Naive thymus-derived CD4-positive, alpha-beta T cell (primary cell): ENCODE measurements at places on chromosomes 12 and 14.
A peak's percentile ranks its signal among the peaks of the same experiment; 100 is the strongest.

GRCh38 chr14:71372411-71372838 is 465.2 kb downstream of the PCNX1 start:
- no peaks in the 10 kb centered on the region for H3K4me1 ChIP-seq
- no peaks in the 10 kb centered on the region for H3K36me3 ChIP-seq
- no peak overlapping the region for H3K4me3 ChIP-seq

DNA sequence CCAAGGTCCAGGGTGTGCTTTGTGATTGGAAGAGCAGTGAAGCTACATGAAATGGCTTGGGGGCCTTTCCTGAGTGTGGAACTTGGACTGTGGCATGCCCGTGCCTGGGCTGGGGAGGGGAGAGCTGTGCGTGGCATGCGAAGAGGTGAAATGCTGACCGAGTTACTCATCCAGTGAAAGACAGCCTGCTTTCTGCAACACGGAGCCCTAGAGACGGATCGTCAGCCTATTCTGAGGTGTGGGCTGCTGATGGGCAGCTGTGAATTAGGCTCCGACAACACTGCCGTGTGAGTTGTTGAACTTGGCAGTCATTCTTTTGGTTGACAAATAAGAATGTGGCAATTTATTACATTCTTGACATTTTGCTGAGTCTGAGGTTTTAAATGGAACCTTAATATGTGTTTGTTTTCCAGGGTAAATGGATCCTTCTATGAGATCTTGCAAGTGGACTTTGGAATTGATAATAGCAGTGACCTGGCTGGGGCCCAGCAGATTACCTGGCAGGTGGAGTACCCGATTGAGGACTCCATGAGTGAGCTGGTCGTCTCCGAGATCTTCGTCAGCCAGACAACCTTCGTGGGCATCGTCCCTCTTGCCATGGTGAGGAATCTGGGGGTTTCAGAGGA is 453.9 kb downstream of the AACS start:
- no peaks in the 10 kb centered on the region for H3K4me1 ChIP-seq
- H3K27ac ChIP-seq, result no peak overlapping the region
- no peak for DNase-seq
- H3K4me3 ChIP-seq, result no peak overlapping the region

DNA sequence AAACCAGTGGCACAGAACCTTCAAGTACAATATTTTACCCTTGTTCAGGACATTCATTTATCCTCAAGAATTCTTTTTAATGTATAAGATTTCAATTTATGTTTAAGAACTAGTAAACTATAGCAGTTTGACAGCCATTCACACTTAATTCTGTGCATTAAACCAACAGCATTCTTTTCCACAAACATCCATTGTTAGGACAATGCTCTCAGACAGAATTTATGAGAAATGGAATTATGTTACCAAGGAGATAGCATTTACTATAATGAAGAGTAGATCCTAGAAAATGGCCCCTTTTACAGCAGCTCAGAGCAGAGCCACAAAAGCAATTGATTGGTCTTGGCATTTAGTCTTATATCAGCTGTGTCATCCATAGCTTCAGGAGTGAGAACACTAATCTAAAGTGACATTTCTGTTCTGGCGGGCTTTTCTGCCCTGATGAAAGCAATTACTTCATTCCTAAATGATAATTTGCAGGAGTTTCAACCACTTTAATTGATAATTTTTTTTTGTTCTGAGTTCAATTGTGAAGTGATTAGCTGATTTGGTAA is 268.9 kb downstream of the NPAS3 start:
- H3K4me1 ChIP-seq, result no peaks in the 10 kb centered on the region
- DNase-seq, result no peak
- no peak overlapping the region for H3K27ac ChIP-seq

DNA sequence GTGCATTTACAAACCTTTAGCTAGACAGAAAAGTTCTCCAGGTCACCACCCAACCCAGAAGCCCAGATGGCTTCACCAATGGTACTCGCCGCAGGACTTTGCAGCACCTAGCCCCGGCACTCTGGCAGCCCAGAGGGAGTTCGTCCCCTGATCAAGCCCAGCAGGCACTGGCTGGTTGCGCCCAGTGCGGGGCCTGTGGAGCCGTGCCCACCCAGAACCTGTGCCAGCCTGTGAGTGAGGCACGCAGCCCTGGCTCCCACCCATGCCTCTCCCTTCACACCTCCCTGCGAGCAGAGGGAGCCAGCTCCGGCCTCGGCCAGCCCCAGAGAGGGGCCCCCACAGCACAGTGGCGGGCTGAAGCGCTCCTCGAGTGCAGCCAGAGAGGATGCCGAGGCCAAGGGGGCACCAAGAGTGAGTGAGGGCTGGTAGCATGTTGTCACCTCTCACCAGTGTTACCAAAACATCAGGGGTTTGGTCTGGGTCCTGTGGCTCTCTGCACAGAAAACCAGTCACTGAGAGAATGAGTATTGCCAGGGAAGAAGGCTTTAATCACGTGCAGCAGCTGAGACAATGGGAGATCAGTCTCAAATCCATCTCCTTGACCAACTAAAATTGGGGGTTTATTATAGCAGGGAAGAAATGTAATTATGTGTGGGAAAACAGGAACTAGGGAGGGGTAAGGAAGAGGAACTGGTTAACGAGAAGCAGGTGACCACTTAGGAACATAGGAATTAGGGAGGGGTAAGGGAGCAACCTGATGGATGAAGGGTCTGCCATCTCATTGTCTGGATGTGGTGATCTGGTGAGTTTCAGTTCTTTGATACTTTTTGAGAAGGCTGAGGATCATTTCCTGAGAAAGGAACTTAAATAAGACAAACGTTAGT is 151.3 kb downstream of the NUBPL start:
- no peaks in the 10 kb centered on the region for H3K36me3 ChIP-seq
- no peak overlapping the region for H3K27ac ChIP-seq
- H3K4me1 ChIP-seq, result no peaks in the 10 kb centered on the region
- H3K27me3 ChIP-seq, result no peaks in the 10 kb centered on the region
- DNase-seq, result no peak

DNA sequence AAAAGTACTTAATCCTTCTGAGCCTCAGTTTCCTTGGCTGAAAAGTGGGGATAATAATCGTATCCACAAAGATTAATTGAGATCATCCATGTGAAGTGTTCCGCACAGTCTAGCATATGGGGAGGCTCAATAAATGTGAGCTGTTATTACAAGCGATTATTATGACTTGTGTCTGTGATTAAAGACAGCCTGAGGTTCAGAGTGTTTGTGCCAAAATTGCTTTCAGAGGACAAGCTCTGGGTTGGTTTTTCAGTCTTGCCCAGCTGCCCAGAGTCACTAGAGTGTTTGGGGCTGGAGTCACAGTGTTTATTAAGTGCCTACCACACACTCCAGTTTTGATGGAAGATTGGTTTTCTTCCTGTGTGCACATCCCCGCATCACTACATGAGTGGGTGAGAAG is 53.5 kb downstream of the NTF3 start:
- H3K36me3 ChIP-seq, result no peaks in the 10 kb centered on the region
- H3K27me3 ChIP-seq, result no peaks in the 10 kb centered on the region
- H3K27ac ChIP-seq, result no peak overlapping the region
- H3K4me1 ChIP-seq, result no peaks in the 10 kb centered on the region
- DNase-seq, result no peak

GRCh38 chr12:50039151-50039835 is 14.0 kb upstream of the RACGAP1 start:
- H3K27ac ChIP-seq, result no peak overlapping the region
- no peaks in the 10 kb centered on the region for H3K36me3 ChIP-seq

- peak; percentile 26 for DNase-seq
- H3K4me1 ChIP-seq, result peaks cover 54% of the 10 kb centered on the region
- H3K27ac ChIP-seq, result peak overlapping the region; percentile 86
- peaks cover 22% of the 10 kb centered on the region for H3K36me3 ChIP-seq
Measured at GRCh38 chr12:31959701-31960391, 631 bp downstream of the RESF1 start.

DNA sequence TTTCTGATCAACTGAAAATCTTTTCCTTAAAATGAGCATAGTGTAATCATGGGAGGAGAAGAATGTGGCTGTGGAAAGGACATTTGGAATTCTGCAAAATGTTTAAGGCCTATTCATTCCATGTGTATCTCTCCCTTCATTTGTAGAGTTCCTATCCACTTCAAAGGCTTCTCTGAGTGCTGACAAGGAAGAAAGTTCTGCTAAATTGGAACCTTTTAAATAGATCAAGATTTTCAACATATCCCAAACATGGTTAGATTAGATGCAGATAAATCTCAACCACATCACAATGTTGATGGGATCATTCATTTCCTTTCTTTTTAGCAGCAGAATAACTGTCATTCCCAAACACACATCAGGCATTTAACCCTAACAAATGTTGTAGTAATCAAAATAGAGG is 28.4 kb upstream of the SIX1 start:
- H3K4me3 ChIP-seq, result no peak overlapping the region
- H3K27me3 ChIP-seq, result no peaks in the 10 kb centered on the region

DNA sequence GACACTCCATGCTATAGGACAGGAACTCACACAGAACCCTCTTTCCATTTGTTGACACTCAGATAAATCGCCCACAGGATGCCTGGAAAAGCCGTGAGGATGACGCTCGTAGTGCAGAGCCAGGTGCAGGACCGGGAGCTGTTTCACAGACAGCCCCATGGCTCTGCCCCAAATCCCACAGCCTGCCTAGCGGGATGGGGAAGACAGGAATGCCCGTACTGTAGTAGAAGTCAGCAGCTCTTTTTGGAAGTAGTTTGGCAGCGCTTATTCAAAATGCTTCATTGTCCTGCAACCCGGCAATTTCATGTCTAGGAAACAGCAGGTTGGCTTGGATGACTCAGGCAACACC is 41.6 kb downstream of the JAG2 start:
- H3K4me1 ChIP-seq, result no peaks in the 10 kb centered on the region
- H3K27me3 ChIP-seq, result peaks cover 2% of the 10 kb centered on the region
- H3K36me3 ChIP-seq, result no peaks in the 10 kb centered on the region
- H3K4me3 ChIP-seq, result no peak overlapping the region

DNA sequence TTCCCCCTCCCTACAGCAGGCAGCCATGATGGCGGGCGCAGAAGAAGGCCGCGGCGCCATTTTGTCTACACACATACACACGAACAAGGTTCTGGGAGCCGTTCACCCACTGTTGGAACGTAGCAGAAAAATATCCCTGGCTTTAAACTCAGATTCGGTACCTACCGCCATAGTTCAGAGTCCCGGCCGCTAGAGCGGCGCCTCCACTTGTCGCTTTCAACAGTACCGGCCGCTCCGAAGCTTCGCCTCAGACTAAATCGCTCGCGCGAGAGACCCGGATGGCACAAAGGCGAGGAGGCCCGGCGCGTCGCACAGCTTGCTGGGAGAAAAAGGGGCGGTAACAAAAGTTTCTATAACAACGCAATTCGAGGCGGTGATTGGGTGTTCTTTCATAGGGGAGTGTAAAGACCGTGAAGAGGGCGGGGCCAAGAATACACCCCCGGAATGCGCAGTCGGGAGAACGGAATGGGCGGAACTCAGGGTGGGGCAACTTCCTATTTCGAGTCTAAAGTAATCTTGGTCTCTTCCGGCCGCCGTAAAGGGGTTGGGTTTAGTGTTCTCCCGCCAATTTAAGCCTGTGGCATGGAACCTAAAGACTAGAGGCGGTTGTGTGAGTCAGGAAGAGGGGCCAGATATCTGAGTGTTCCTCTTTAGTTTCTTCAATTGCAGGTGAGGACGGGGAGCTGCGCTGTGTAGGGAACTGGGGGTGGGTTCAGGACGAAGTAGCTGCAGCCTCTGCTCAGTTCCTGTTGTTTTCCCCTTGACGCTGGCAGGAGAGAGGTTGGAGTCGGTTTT is at the start of the genes KNTC1 and RSRC2:
Gene KNTC1, plus strand, starts transcription at position 567 of the 795 bp plus-strand sequence. CDS start 2,815 bp downstream, outside the sequence.
Gene RSRC2, minus strand, starts transcription at position 254 of the 795 bp plus-strand sequence. Its CDS starts 83 bp downstream, at position 171.
- H3K4me3 ChIP-seq, result peak within 1 kb of the TSS; percentile 86
- H3K27me3 ChIP-seq, result no peaks in the 10 kb centered on the region
- H3K4me1 ChIP-seq, result peaks cover 30% of the 10 kb centered on the region

DNA sequence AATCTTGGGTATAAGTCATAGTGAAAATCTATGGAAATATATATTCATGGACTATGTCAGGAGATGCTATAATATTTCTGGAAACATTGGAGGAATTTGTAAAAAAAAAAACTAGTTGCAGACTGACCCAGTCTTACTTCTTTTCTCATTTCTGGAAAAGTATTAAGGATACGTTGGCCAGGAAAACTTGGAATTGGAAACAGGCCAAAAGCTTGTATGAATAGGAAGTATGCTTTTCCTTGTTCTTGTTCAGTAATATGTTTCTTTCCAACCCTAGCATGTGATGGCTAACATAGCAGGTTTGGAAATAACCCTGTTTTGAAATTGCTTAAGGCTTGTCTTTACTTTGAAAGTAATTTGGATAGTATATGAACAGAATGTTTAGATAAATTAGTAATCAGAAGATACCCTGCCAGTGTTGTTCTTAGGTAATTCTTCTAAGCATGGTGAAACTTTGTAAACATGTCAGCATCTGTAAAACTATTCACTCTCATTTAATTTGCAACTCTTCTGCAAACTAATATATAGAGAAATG is 316.2 kb downstream of the NPAS3 start:
- no peak for DNase-seq
- H3K36me3 ChIP-seq, result no peaks in the 10 kb centered on the region
- H3K27ac ChIP-seq, result no peak overlapping the region
- no peaks in the 10 kb centered on the region for H3K4me1 ChIP-seq

GRCh38 chr14:100409003-100409360 is 85.8 kb downstream of the SLC25A47 start:
- no peak overlapping the region for H3K27ac ChIP-seq
- DNase-seq, result no peak
- no peak overlapping the region for H3K4me3 ChIP-seq

DNA sequence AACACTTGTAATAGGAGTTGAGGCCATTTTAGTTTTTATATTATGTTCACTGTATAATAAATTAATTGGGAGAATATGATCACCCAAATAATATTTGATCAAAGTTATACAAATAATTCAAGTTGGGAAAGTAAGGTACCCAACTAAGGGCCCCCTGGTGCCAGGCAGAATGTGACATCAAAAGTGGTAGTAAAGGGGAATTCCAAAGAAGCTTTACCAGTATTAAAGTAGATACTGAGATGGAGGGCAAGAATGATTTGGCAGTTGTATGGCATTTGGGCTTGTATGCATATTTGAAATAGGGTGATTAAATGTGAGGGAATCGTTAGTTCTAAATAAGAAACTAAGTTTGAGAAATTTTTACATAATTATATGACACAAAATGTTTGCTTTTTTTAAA is 17.7 kb downstream of the GXYLT1 start:
- no peaks in the 10 kb centered on the region for H3K27me3 ChIP-seq
- no peaks in the 10 kb centered on the region for H3K4me1 ChIP-seq
- no peak for DNase-seq
- no peak overlapping the region for H3K4me3 ChIP-seq
- H3K27ac ChIP-seq, result no peak overlapping the region
- no peaks in the 10 kb centered on the region for H3K36me3 ChIP-seq
